RKO (cell line): ENCODE measurements at places on chromosomes 1 and 21.

- DNase-seq, result no peak
These were observed 1051.7 kb downstream of the TTLL7 start for GRCh38 chr1:82947278-82947677.

- no peak for DNase-seq
These were observed 357.4 kb upstream of the ADGRL2 start for GRCh38 chr1:81443288-81443687.

DNA sequence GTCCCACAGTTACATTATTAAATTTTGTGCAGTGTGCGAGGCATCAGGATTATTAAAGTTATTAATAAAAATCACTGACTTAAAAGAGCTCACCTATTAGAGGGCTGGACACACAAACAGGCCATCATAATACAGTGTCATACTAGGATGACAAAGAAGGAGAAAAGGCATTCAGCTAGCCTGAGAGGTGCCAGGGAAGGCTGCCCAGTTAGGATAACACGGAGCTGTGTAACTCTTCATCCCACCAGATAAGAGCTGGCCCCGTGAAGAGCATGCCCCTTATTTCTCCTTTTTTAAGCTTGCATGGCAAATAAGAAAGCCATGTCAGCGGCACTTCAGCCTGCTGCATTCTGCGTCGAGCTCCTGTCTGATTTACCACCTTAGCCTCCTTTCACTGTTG lies 109.5 kb downstream of the KCNK1 start:
- DNase-seq, result no peak

- no peak for DNase-seq
These were observed 23.7 kb downstream of the SNX27 start for GRCh38 chr1:151635479-151636072.

DNA sequence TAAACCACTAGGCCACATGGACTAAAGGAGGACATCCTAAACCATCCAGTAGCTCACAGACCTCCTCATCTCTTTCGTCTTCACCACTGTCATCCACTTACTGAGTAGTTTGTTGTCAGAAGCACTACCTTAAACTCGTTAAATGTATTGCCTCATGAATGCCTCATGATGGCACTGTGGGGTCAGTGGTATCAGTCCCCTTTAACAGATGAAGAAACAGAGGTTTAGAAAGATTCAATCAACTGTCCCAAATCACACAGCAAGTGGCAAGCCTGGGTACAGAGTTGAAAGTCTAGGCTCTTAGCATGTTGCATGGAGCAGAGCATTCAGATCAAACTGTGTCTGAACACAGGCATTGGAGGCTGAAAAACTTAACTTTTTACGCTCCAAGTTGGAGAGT lies 183.6 kb upstream of the KIAA0040 start:
- DNase-seq, result peak; percentile 53

GRCh38 chr1:26280333-26281042 lies 602 bp downstream of the SH3BGRL3 start:
- peak; percentile 64 for DNase-seq

DNA sequence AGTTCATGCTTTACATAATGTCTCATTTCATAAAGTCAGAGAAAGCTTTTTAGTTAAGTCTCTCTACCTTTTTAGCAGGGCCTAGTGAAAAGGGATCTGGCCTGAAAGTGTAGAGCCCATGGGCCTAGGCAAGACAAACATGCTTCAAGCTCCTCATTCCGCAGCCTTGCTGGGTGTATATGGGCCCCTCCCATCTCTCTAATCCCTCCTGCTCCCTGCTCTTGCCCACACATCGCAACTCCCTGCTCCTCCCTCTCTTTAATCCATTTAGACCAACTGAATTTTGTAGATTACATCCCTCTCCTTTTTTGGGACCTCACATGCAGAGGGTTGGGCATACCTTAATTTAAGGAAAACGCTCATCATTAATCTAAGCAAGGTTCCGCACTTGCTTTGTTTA lies 42.3 kb upstream of the CCDC190 start:
- DNase-seq, result peak; percentile 77

DNA sequence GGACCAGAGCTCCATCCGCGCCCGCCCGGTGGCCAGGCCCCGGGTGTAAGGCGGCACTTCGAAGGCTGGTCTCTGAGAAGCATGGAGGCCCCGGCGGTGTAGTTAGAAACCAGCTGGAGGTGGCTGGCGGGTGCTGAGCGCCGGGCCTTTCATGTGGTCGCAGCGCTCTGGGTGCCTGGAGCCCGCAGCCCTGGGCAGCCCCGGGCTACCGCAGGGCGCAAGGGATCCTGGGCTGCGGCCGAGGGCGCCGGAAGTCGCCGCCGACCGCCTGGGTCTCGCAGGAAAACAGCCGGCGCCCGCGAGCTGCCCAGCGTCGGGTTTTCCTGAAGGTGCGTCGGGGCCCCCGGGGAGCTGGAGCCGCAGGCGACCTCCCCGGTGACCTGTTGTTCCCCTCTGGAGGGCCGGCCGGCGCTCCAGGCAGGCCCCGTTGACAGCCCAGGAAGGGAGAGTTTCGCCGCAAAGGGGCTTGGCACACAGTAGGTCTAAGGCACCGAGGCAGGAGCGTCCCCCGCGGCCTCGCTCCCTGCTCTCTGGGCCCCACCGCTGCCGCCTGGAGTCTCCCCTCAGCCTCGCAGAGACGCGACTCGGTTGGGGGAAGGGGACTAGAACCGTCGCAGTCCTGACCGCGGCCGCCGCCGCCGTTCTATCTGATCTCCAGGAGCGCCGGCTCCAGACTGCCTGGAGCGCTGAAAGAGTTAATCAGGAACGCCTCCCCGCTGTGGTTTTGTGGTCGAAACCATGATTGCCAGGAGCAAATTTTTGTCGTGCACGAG lies 2.7 kb downstream of the GRHL3 start:
- DNase-seq, result no peak

DNA sequence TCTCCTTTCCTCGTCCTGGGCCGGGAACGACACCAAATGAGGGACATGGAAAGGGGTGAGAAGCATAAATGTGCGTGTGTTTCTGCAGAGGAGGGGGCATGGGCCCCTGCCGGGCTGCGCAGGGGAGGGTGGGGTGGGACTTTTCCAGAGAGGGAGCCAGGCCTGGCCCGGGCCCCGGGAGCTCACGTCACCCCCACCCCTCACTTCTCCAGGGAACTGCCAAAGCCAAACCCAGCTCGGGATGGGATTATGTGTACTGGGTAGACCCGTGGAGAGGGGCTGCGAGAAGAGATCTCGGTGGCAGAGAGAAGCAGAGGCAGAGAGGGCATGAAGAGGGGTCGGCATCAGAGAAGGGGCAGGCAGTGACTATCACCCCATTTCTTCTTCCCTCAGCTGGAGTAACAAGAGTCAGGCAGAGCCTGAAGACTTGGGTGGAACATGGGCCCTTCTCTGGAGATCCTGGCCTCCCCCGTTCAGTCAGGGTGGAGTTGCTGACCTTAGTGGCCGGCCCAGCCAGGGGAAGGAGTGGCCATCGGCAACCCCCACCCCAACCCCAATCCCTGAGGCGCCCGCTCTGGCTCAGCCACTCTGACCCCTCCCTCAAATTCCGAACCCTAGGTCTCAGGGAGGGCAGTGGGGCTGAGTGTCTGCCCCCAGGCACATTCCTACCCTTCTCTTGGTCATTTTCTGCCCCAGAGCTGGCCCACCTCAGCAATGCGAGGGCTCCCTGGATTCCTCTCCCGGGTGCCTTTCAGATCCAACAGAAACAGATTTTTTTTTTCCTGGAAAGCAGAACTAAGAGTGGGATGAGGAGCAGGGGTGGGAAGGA lies 1.2 kb downstream of the ADAMTSL4 start:
- no peak for DNase-seq

GRCh38 chr1:209586221-209586740 lies 2.8 kb downstream of the CAMK1G start:
- DNase-seq, result no peak

DNA sequence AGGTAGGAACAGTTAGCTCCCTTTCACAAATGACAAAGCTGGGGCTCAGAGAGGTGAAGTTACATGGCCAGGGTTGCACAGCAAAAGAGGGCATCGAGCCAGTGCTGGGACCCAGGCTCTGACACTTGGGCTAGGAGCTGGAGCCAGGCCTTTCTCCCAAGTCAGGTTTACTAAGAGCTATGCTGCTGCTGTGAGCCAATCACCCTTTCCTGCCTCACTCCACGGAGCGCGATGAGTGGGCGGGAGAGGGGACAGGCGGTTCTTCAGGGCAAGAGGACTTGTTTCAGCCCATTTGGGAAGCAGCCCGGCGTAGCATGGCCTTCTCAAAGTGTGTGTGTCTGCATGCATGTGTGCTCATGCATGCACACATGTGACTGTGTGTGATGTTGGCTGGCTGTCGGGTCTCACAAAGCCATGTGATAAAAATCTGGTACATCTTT lies 10.6 kb downstream of the ID3 start:
- no peak for DNase-seq

DNA sequence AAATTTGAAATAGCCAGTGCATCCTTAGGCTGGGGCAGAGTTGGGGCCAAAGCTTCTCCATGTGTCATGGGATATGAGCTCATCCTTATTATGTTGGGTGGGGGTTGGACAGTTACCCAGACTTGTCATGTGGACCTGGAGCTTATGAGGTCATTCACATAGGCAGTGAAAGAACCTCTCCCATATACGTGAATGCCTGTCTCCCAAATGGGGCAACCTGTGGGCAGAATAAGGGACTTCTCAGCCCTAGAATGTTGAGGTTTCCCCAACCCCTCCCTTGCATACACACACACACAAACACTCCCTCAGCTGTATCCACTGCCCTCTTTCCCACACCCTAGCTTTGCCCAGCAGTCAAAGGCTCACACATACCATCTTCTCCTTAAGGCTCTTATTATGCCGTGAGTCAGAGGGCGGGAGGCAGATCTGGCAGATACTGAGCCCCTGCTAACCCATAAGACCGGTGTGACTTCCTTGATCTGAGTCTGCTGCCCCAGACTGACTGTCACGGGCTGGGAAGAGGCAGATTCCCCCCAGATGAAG lies 2.3 kb upstream of the IVL start:
- peak; percentile 45 for DNase-seq

DNA sequence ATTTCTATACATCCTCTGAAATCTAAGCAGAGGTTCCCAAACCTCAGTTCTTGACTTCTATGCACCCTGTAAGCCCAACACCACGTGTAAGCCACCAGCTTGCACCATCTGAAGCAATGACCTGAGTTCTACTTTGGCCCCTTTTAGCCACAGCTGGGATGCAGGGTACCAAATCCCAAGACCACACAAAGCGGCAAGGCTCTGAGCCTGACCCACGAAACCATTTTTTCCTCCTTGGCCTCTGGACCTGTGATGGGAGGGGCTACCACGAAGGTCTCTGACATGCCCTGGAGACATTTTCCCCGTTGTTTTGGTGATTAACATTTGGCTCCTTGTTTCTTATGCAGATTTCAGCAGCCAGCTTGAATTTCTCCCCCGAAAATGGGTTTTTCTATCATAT lies 38.8 kb downstream of the STXBP3 start:
- DNase-seq, result no peak
